Activated CD4-positive, alpha-beta T cell treated with anti-CD3 and anti-CD28 coated beads, Interleukin-2, amount 50 U/mL, for 1 hour (primary cell): ENCODE measurements at places on chromosomes 3 and 15.

- no peak for DNase-seq
Observed at GRCh38 chr3:52030714-52031310, 25.6 kb downstream of the DUSP7 start.

DNA sequence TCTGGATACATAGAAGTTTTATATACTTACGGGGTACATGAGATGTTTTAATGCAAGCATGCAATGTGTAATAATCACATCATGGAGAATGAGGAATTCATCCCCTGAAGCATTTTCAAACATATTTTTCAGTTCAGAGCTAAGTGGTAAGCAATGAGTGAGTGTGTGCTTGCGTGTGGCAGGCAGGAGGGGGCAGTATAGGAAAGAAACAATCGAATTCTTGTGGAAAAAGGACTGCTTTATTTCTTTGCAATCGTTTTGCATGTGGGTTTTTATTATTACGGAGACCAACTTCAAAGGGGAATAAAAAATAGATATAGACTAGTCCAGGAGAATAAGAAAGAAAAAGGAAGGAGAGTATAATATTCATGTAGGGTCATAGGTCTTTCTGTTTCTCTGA lies 271.6 kb downstream of the CHL1 start:
- DNase-seq: no peak

DNA sequence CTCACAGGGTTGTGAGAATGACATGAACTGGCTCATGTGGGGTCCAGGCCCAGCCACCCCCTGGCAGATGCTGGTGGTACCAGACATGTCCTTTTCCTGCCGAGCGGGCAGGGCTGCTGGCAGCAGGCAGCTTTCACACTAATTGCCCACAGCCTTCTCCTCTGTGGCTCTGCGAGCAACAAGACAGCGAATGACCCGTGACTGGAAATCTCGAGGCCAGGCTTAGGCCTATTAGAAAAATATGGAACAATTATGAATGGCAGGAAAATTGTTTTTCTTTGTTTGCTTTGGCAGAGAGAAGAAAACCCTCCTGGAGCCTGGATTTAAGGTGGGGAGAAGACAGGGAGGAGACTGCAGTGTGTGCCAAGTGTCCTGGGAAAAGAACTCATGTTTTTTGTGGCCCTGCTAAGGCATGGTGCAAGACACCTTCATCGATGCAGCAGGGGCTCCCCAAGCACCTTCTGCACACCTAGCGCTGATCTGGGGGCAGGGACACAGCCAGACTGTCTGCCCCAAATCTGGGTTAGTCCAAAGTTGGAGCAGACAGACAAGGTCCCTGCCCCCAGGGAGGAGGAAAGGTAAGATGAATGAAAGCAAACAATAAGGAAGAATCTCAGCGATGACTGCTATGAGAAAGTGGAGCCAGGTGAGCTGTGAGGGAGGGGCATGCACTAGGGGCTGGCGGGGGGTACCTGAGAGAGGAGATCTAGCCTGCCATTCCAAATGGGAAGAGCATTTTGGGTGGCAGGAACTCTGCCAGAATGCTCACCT lies 193.8 kb upstream of the TLE3 start:
- DNase-seq: no peak

DNA sequence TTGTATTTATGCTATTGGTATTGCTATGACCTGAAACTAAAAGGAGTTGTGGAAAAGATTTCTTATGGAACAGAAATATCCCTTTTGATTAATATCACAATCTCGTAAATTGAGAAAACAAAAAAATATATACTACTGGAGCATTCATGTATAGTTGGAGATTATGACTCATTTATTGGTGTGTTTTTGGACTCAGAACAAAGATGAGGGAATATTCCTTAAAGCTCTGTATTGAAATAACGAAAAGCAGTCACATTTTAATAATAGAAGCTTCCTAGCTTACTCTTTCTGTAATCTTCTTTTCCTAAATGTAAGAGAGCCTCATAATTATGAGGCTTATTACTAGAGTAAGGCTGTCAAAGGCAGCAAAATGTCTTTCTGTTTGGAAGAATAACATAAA lies 14.3 kb downstream of the CTNNB1 start:
- no peak for DNase-seq

- no peak for DNase-seq
Observed at GRCh38 chr3:174862666-174863065, 3.5 kb downstream of the NAALADL2 start.

DNA sequence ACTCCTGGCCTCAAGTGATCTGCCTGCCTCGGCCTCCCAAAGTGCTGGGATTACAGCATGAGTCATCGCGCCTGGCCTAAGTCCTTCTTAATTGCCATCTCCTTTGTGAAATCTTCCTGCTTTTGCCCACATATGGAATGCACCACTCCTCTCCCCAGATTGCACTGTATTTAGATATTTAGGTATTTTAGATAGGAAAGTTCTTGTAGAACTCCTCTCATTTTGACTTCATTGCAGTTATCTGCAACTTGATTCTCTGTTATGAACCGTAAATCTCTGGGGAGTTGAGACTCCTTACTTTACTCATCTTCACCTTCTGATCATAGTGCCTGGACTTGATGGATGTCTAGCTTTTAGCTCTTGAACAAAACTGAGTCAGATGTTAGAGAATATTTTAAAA lies 150.7 kb downstream of the AKAP13 start:
- no peak for DNase-seq

GRCh38 chr15:25711691-25712090 lies 151.4 kb downstream of the ATP10A start:
- no peak for DNase-seq

DNA sequence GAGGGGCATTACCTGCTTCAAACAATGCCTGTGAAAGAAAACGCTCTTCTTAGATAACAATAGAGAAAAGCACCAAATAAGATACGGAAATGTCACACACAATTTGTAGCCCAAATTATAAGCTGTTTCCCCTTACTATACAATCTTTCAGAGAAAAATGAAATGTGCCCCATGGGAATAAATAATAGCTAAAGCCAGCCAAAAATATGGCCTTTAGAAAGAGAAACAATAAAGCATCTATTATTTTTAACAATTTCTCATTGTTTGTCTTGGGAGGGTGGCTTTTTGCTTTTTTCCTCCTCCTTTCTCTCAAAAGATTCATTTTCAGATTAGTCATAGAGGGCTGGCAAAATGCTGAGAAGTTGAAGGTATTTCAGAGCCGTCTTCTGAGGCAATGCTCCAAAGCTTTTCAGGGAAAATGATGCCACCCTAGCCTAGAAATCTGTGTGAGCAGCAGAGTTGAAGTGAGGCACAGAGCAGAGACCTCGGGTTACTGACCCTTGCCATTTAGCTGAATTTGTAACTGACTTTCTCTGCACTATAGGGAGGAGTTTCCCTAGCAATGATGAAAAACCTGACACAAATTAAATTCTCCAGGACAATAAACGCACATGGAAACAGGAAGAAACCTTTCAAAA lies 86.3 kb upstream of the PRICKLE2 start:
- DNase-seq: no peak
